ENCODE measurements at places on chromosomes 5 and 9. TPM values are rescaled to one million over a fixed set of nuclear protein-coding genes. Genes with fewer than 3 reads are reported as not detected.

GRCh38 chr5:148381906-148382305, 1.9 kb upstream of the FBXO38 start:
- DNase-seq, result no peak

DNA sequence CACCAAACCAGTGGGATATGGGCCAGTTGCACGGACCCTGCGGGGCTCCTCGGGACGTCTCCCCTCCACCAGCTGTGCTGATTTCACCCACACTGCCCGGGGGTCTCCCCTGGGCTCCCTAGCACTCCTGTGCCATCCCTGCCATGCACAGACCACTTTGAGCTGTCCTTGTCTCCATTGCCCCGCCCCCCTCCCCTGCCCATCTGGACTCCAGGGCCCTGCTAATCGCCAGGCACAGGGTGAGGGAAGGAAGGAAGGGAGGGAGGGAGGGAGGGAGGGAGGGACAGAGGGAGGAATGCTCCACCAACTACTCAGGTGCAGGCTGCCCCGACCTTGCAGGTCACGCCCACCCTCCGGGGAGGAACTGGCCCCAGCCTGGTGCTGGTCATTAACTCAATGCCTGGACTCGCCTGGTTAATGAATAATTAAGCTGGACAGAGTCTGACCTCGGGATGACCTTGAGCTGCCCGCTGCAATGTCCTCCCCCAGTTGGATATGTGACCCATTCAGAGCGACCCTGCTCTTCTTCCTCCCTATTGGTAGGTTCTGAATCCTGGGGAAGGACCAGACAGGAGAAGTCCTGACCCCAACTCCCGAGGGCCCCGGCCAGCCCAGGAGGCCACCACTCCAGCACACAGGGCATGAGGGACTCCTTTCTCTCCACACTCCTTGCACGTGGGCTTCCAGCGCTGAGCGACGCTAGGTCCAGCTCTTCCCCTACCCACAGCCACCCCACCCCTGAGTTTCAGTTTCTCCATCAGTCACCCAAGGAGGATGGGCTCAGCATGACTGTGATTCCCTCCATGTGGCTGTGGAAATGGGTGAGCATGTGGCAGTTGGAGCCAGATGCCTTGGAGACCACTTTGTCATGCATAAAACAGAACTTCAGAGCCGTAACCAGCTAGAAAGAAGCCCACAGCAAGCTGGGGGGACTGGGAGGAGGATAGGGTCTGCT, 62.1 kb downstream of the C9orf50 start:
- DNase-seq, result no peak

- no peak for DNase-seq
Observed at GRCh38 chr5:1319436-1320256, 24.8 kb upstream of the TERT start.

DNA sequence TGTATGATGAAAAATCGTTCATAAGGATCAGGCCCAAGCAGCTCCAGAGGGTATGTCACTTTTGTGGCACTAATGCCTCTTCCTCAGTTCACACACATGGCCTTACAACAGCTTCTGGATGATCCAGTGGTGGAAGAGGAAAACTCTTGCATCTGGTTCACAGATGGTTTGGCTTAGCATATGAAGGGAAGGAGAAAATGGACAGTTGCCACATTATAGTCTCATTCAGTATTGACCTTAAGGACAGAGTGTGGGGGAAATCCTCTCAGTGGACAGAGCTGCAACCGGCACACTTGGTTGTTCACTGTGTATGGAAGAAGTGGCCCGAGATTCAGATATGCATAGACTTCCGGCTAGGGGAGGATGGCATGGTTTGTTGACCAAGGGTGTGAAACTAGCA, 22.8 kb downstream of the C9orf57 start:
- DNase-seq, result no peak

DNA sequence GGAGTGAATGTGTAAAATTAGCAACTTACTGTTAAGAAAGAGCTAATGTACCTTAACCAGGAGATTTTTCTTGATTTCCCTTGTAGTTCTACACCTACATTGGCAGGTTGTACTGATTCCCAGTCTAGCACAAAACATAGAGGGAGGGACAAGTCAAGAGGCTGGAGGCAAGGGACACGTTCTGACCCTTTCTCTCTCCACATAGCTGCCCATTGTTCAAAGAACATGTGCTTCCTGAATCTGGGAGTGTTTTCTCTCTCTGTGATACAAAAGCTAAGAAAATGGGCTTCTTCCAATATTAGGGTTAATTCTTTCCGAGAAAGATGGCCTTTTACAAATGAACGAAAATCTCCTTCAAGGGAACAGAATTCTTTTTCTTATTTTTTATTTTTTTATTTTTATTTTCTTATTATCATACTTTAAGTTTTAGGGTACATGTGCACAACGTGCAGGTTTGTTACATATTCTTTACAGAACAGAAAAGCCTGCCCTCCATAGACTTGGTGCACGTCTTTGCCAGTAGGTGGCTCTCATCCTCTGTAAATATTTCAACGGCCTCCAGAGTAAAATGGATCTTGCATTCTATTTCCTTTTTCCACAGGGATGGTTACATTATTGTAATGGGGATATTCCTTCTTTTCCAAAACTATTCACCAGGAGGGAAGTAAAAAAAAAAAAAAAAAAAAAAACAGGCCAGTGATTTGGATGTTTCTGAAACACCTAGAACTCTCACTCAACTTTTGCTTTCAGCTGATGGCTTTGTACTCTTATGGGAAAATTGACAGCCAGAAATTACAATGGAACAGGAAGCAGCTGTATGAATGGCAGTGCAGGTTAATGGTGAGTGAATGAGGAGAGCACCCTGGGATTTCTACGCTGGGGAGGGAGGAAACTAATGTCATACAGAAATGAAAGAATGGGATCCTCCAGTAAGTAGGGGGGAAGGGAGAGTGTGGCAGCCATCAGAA, 13.1 kb upstream of the IFNA5 start:
- peak; percentile 59 for DNase-seq

DNA sequence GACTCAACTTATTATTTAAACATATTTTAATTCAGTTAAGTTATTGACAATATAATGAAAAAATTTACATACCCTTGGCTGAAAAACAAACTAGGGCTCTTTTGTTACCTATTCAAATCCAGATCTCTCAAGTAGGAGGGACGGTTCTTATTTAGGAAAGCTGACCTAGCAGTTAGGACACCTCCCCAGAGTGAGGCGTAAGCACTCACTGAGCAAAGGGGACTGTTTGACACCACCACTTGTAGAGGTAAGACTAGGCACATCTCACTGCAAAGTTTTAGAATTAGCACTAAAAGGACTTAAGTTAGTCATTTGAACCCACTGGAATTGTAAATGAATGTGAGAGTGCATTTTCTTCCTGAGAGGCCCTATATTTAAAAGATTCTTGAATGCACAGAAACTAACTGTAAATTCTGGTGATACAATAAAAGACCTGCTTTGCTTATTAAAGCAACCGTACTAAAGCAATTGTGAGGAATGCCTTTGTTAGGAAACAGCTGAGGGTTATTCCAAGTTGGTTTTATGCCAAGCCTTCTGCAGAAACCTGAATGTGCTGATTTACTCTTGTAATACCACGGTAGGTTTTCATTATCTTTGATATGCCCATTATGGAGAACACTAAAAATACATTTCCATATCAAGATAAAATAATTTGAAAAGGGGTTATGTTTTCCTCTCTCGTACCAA, 16.2 kb downstream of the HACD4 start:
- no peak for DNase-seq

DNA sequence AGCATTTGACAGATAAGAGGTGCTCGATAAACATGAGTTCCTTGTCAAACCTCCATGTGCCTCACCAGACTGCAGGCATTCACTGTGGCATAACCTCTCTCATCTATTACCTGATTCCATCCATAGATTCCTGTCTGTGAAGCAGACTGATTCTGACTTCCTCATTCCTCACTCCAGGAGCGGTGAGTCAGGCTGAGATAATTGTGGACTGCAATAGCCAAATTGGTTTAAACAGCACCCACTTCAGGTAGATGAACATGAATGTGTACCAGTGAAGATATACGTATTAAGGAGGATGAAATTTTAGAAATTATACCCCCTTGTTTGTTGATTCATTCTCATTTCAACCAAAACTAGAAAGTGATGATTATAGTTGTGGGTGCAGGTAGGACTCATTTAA, 391.2 kb downstream of the HINT1 start:
- DNase-seq, result no peak

DNA sequence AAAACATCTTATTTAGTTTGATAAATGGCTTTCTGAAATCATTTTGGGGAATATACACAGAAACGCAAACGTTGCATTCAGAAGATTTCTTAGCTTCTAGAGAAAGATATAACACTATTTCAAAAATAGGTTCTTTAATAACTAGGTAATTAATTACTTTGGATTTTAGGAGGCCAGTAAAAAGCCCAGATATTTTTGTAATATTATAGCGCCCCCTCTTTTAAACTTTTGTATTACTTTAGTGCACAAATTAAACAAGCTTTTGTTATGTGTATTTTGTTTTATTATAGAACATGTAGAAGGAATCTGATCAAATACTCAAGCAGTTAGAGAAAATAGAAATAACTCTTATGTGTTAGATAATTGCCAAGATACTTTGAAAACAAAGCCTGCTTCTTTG, 57.7 kb downstream of the COMMD10 start:
- no peak for DNase-seq

DNA sequence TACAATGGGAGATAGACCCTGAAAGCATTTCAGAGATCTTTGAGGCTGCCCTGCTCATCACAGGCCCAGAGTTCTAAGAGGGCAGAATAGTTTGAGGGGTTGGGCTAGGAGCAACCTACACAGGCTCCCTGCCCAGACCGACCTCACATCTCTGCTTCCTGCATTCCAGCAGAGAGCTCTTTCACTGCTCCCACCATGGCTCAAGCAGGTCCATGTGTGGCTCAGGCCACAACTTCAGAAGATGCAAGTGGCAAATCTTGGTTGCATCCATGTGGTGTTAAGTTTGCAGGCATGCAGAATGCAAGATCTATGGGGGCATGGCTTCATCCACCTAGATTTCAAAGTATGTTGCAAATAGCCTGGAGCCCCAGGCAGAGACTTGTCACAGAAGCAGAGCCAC, 39.0 kb downstream of the GDA start:
- DNase-seq, result no peak

DNA sequence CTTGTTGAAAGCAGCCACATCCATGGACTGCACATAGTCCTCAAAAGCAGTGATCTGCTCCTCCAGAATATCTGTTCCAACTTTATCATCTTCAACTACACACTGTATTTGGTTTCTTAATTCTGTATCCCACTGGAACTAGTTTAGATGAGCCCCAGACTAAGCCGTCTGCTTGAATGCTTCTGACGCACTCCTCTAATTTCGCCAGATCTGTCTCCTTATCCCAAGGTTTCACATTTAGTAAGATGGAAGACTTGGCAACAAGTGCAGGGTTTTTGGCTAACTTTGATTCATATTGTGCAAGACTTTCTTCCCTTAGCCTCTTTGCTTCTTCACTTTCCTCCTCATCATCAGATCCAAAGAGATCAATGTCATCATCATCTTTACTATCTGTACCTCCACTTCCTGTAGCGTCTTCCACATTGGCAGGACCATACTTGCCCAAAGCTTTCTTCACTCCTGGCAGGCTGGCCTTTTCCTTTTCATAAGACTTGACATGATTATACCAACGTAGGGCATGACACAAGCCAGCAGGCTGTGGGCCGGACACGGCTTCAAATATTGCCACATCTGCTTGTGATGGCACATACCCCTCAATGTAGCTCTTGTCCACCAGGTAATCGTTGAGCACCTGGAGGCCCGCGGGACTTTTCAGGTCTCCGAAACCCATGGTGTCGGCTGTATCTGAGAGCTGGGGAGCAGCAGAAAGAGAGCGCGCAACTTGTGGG, 56.2 kb upstream of the PIK3R1 start:
- no peak for DNase-seq

GRCh38 chr5:94429566-94429965, 188.8 kb downstream of the KIAA0825 start:
- DNase-seq, result no peak

DNA sequence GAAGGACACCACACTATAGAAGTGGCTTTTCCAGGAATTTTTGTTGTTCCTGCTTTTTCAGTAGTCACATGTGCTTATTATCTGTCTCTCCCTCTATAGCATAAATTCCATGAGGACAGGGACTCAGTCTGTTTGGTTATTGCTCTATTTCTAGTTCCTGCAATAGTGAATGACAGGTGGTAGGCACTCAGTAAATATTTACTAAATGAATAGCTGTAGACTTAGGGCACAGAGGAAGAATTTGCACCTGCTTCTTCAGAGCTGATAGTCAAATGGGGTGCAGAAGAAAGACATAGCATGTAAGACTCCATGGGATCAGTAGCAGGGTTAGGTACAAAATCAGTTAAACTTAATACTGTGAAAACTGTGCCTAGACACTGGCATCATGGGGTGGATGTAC, 580.2 kb downstream of the CCDC171 start:
- no peak for DNase-seq

- no peak for DNase-seq
Observed at GRCh38 chr9:131610231-131610761, 65.0 kb downstream of the PRRT1B start.

DNA sequence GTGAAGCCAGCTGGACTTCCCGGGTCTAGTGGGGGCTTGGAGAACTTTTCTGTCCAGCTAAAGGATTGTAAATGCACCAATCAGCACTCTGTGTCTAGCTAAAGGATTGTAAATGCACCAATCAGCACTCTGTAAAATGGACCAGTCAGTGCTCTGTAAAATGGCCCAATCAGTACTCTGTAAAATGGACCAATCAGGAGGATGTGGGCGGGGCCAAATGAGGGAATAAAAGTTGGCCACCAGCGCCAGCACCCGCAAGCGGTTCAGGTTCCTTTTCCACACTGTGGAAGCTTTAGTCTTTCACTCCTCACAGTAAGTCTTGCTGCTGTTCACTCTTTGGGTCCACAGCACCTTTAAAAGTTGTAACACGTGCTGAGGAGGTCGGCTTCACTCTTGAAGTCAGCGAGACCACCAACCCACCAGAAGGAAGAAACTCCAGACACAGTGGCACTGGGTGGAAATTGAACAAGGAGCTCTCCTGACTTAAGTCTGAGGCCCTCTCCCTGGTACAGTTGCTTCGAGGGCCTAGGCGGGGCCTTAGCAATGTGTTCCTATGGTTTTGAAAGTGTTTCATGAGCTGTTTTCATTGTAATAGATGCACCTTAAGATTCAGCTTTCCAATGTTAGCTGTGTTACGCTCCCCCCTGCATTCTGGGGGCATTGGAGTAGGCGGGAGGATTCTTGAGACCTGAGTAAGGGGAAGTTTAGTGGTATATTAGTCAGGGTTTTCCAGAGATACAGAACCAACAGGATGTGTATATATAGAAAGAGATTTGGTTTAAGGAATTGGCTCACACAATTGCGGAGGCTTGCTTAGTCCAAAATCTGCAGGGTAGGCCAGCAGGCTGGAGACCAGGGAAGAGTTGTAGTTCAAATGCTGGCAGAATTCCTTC, 21.5 kb upstream of the MYO10 start:
- no peak for DNase-seq

GABBR2 gene
- total RNA-seq, result not detected

C9 gene
- total RNA-seq, result not detected

ORM2 gene
- not detected for total RNA-seq

IFNA2 gene
- not detected for total RNA-seq

SEMA6A gene
- total RNA-seq, result not detected

KIF4B gene
- 0.05 TPM for total RNA-seq

DRD1 gene
- total RNA-seq, result not detected

TEX48 gene
- total RNA-seq, result 0.69 TPM

THBS4 gene
- 2.3 TPM for total RNA-seq

SLC1A3 gene
- 0.16 TPM for total RNA-seq

FOXD4 gene
- 0.19 TPM for total RNA-seq

FSD1L gene
- 3.0 TPM for total RNA-seq

OMD gene
- not detected for total RNA-seq

C1QTNF3 gene
- 2.4 TPM for total RNA-seq

HSPA4 gene
- 243 TPM for total RNA-seq

All from activated CD4-positive, alpha-beta T cell treated with anti-CD3 and anti-CD28 coated beads for 36 hours (primary cell).